ENCODE measurements at places on chromosomes 11 and 22.
A peak's percentile ranks its signal among the peaks of the same experiment; 100 is the strongest.

DNA sequence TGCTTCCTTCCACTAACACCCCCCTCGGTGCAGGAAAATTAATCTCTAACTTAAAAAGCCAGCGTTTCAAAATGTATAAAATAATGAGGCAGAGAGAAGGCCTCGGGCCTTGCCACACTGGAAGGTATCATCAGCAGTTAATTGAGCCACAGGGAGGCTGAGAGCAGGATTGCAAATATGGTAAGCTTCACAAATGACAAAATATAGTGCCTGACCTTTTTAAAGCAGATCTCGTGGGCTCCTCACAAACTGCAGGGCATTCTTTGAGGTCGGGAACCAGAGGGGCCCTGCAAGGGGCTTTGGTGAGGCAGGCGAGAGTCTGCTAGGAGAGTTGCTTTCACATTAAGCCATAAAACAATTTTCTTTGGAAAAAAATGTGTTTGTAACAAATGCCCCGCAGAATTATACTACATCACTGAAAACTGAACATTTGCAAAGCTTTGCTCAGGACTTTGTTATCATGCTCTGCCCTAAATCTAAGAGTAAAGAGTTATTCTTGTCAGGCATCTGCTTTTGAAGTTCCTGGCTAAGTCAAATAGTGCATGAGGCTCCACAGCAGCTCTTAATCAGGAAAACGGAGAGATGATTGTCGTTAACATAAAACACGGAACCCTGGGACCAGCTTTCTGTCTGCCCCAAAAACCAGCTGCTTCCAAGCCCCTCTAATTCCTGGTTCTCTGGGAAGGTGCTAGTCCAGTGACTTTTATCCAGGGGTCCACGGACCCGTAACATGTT is 61.4 kb upstream of the SYT13 start:
- no peak for DNase-seq

DNA sequence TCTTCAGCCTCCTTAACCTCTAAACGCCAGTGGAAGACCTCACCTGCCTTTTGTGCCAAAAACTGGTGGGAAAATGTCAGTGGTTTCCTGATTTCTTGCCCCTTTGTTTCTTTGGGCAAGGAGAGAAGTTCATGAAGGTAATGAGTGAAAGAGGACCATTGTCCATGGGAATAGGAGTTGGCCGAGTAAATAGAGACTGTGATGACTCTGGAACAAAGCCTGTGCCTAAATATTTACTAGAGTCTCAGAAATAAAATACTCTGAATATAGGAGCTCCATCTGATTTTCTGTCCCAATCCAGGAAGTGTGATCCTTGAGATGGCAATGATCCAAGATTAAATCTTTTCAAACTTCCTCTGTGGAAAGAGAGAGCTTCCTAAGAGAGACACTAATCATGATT is 12.0 kb downstream of the SLC5A1 start:
- DNase-seq = no peak

- DNase-seq = no peak
Measured at GRCh38 chr22:38259370-38259769, 13.4 kb downstream of the TMEM184B start.

- no peak for DNase-seq
Measured at GRCh38 chr11:118917481-118918127, 8.1 kb downstream of the BCL9L start.

DNA sequence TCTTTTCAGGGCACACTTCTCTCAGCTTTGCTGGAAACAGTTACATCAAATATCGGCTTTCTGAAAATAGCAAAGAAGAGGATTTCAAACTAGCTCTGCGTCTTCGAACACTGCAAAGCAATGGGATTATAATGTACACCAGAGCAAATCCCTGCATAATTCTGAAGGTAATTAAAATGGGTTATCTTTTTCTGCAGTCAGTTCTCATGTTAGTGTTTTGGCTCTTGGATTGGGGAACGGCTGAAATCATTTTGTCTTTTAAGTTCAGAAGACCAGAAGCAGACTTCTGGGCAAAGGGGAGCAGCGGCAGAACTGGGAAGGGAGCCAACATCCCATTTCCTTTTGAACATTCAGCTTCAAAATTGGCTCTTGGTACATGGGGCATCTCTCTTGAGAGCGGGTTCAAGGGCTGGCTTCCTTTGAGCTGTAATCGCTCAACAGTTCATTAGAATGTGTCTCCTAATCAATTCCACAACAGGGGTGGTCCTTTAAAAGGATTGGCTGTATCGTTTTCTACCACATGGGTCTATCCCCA is 110.2 kb upstream of the MTNR1B start:
- DNase-seq = no peak

GRCh38 chr11:42521994-42522393 is 789.8 kb upstream of the API5 start:
- no peak for DNase-seq

DNA sequence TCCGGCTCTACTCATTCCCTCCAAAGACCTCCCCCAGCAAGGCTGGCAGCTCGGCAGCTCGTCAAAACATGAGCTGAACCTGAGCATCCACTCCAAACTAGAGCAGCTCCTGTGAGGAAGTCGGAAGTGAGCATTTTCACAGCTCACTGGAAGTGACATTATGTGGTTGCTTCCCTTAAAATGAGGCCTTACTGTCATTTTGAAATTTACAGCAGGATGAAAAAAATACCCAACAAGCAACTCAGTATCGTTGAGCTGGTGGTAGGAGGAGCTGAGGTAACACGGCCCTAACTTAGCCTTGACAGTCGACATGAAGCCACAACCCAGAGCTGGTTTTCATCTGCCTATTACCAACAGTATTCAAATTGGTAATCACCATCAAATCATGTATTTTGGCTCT is 38.0 kb upstream of the ARFGAP3 start:
- DNase-seq = peak; percentile 52

- no peak for DNase-seq
Measured at GRCh38 chr11:61045271-61045670, 57.0 kb upstream of the CD5 start.

GRCh38 chr22:26170112-26170492 is 840 bp downstream of the SEZ6L start:
- DNase-seq = no peak

DNA sequence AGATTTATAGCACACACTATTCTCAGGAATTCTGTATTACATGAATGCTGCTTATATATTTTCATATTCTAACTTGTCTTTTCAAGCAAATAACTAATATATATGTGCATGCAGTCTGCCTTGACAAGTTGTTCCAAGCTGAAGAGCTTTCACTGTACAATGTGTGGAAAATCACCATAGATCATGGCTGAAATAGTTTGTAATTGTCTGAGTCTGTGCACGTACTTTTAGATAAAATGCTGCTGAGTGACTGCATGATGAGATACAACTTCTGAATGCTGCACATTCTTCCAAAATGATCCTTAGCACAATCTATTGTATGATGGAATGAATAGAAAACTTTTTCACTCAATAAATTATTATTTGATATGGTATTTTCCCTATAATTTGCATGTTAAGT is 58.9 kb downstream of the SLC5A12 start:
- no peak for DNase-seq

- no peak for DNase-seq
Measured at GRCh38 chr11:69391192-69392103, 90.0 kb upstream of the LINC01488 start.

DNA sequence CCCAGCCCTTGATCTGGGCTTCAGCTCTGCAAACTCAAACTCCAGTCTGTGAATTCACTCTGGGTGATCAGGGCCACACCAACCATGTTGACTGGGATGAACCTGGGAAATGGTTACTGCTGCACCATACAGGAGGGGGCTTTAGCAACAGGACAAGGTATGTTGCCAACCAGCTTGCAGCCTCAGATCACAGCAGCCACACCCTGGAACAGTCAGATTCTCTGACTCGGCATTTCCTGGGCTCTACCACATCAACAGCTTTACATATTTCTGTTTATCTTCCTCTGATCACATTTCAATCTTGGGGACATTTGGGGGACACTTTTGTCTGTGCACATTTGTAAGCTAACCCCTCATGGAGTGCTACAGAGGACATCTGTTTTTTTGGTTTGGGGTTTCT is 267.0 kb upstream of the NCAM1 start:
- no peak for DNase-seq

GRCh38 chr11:55854704-55855103 is 16.2 kb downstream of the OR5D16 start:
- no peak for DNase-seq

DNA sequence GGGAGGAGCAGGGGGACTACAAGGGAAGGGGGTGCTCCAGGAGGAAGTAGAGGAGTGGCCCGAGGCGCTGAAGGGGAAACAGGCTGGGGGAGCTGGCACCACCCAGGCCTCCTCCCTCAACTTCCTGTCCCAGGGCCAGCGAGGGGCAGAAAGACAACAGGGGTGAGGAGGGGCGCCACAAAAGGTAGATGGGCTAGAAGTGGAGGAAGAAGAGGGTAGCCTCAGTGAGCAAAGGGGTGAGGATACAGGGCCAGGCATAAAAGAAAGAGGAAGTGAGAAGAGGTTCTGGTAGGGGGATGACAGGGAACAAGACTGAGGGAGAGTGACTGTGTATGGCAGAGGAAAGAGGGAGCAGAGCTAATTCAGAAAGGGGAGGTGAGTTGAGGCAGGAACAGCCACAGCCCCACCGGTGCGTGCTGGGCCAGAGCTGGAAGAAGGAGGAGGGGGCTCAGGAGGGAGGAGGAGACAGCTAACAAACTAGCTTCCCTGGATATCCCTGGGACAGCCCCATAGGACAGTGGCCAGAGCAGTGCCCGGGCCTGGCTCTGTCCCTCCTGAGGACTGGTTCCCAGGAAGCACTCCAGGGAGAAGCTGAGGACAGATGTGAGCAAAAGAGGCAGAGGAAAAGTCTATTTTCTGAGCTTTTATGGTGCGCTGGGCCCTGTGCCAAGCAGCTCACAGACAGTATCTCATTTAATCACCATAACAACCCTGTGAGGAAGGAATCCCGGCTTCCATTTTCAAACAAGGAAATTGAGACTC is 8.5 kb downstream of the DCHS1 start:
- DNase-seq = peak; percentile 35

DNA sequence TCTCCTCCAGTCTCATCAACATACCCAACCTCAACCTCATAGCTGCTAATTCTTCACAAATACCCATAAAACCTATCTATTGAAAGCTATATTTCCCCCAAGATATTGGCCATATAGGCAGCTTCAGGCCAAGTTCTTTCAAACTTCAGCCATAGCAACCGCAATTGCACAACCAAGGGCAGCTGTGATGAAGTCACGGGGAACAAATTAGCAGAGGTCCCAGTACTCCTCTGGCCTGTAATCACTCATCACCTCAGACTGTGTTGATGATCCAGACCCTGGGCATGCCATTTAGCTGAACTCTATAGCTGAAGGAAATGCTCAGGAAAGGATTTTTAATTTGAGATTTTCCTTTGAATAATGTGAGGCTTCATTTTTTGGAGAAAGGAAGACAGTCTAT is 84.1 kb downstream of the SLC1A2 start:
- no peak for DNase-seq

DNA sequence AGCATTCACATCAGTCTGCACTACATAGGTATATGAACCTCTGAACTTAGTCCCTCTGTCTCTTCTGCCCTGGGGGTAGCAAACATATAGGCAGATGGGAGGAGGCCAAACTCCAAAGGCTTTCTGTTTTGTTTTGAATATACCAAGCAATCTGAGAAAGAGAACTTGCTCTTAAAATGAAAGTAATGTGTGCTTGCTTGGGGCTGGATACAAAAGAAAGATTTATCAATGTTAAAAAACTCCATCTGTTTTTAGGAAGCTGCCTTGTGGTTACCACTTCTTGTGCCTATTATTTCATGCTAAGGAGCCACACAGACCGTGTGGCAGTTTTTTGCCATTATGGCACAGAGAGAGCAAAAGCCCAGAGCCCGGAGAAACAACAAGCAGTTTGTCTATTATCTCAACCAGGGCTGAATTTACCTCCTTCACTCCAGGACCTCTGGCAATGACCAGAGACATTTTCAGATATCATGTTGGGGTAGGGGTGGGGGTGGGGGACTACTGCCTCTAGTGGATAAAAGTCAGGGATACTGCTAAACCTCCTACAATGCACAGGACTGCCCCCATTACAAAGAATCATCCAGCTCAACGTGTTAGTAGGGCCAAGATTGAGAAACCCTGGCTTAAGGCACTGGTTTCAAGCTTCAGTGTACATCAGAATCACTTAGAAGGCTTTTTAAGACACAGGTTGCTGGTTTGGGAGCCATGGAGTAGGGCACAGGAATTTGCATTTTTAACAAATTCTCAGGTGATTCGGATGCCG is 124.2 kb downstream of the APIP start:
- no peak for DNase-seq

- no peak for DNase-seq
Measured at GRCh38 chr11:79113054-79113690, 327.7 kb downstream of the TENM4 start.

- no peak for DNase-seq
Measured at GRCh38 chr11:130728185-130729180, 187.8 kb downstream of the SNX19 start.

DNA sequence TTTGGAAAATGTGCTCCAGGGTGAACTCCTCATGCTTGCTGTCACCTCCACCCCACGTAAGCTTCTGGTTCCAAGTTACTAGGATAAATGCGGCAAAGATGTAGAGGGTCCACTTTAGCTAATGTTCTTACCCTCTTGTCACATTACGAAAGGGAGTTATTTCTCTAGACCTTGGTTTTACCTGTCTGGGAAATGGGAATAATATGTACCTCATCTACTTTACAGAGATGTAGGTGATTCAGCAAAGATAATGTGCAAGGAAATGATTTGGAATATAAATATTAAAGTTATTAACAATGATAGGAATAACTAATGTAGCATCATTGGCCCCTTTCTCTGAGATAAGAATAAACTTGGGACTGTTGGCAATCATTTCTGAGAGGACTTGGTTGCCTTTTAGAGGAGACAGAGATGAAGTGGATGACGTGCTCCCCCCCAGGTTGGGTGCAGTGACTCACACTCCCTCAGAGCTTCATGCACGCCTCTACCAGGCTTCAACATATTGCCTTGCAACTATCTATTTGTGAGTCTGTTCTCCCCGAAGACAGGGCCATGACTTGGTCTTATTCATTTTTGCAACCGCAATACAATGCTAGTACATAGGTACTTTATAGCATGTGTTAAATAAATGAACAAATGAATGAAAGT is 97.1 kb downstream of the ME3 start:
- DNase-seq = no peak

DNA sequence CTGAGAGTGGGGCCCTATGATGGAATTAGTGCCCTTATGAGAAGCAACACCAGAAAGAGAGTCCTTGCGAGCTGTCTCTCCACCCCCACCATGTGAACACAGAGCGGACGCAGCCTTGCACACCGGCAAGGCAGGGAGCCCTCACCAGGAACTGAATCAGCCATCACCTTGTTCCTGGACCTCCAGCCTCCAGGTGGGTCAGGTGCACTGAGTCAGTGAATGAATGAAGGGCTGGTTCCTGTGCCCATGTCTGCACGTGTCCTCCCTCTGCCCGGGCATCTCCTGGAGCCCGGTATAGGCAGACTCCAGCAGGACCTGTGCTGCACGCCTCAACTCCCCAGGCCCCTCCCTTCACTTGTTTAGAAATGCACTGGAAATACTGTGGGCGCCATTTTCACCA is 54.9 kb downstream of the LINC01488 start:
- DNase-seq = no peak

All from stimulated activated naive B cell treated with anti-CD40 and anti-IgM and Interleukin-4, amounts not matched to agents 10 μg/mL and 1 μg/mL and 100 μg/mL, for 72 hours (primary cell).